GF-D8 (cell line): ENCODE measurements at places on chromosomes 3 and 15.
A peak's percentile ranks its signal among the peaks of the same experiment; 100 is the strongest.

DNA sequence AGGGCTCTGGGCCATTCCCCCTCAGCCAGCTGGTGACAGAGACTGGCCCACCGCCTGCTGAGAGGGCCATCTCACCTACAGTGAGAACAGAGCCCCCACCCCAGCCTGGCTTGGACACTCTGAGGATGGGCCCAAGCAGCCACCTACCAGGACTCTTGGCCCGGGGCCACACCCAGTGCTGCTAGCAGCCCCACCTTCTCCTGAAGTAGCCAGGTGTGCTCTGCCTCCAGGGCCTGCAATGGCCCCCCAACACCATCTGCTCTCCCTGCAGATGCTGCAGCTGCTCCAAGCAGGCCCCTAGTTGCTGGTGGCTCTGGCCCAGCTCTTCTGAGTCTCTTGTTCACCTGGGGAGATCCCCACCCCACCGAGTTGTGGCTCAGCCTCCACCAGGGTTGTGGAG, 6.8 kb upstream of the CLK3 start:
- DNase-seq = no peak

DNA sequence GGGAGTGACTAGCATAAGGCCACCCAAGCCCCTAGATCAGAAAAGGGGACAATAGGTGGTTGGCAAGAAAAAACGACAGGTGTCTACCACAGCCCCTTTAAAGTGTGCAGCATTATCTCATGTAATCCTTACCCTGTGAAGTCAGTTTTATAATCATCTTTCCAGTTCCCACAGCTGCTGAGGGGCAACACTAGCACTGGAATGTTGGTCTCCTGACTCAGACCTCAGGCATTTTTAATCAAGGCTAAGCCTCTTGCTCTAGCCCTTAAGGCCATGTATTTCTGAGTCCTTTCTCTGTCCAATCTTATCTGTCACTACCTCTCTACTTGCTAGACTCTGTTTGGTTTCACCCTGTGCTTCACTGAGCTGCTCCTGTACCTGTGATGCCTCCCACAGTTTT, 171.7 kb downstream of the TLE3 start:
- DNase-seq = no peak

- DNase-seq = no peak
Observed at GRCh38 chr15:78405336-78405924, 32.6 kb upstream of the IREB2 start.

GRCh38 chr15:25838871-25839195, 24.3 kb downstream of the ATP10A start:
- no peak for DNase-seq

GRCh38 chr15:40053831-40054604, 15.0 kb upstream of the SRP14 start:
- peak; percentile 19 for DNase-seq

DNA sequence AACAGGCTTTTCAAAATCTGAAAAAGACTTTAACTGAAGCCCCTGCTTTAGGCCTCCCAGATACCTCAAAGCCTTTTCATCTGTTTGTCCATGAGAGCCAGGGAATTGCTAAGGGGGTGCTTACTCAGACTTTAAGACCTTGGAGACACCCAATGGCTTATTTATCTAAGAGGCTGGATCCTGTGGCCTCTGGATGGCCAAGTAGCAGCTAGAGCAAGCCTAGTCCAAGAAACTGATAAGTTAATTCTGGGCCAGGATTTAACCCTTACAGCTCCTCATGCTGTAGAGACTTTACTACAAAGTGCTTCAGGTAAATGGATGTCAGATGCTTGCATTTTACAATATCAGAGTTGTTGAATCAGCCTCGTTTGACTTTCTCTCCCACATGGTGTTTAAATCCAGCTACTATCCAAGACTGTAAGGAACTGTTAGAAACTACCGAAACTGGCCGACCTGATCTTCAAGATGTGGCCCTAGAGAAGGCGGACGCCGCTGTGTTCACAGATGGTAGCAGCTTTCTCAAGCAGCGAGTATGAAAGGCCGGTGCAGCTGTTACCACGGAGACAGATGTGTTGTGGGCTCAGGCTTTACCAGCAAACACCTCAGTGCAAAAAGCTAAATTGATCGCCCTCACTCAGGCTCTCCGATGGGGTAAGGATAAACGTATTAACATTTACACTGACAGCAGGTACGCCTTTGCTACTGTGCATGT, 3.3 kb downstream of the DET1 start:
- no peak for DNase-seq

DNA sequence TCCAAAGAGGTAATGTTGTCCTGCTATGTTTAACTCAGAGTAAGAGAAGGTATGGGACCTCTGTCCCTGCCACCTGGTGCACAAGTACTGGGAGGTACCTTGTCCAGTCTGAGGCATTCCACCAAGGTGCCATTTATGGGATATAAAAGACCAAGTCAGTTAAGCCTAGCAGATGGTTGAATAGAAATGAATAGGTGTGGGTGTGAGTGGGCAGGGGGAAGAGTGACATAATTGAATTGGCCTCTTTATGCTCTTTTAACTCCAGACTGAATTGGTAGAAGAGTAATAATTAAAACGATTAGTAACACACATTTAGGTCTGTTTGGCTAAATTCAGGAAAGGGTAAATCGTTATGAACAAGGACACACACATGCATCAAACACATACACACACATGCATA, 562 bp downstream of the ADGRG7 start:
- no peak for DNase-seq

GRCh38 chr15:69226023-69226355, 65.6 kb downstream of the GLCE start:
- no peak for DNase-seq

DNA sequence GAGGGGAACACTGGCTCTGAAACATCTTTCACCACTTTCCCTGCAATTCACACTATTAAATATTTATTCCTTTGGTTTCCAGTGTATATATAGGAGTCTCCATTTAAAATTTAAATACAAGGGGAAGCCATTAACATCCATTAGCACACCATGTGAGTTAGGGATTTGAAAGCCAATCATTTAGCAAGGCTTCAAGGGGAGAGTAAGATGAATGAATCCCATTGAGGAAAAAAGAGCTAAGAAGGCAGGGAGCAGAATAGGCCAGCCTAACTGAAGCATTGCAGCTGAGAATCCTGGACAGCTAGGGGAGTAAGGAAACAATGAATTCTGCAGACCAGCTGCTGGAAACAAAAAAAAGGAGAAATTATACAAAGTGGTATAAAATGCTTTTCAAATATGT, 426.1 kb downstream of the IL5RA start:
- no peak for DNase-seq

- DNase-seq = no peak
Observed at GRCh38 chr15:60384526-60385126, 13.2 kb downstream of the ANXA2 start.

GRCh38 chr3:3065876-3066275, 44.3 kb downstream of the IL5RA start:
- DNase-seq = no peak

GRCh38 chr3:76570436-76571057, 469.4 kb upstream of the ROBO2 start:
- no peak for DNase-seq
